Esophagus squamous epithelium (tissue), 5 donors: ENCODE measurements at places on chromosomes 3 and 15. TPM values are rescaled to one million over a fixed set of nuclear protein-coding genes. Genes with fewer than 3 reads are reported as not detected.

- no peak for DNase-seq
Observed at GRCh38 chr3:5093731-5094130, 28.4 kb upstream of the ARL8B start.

DNA sequence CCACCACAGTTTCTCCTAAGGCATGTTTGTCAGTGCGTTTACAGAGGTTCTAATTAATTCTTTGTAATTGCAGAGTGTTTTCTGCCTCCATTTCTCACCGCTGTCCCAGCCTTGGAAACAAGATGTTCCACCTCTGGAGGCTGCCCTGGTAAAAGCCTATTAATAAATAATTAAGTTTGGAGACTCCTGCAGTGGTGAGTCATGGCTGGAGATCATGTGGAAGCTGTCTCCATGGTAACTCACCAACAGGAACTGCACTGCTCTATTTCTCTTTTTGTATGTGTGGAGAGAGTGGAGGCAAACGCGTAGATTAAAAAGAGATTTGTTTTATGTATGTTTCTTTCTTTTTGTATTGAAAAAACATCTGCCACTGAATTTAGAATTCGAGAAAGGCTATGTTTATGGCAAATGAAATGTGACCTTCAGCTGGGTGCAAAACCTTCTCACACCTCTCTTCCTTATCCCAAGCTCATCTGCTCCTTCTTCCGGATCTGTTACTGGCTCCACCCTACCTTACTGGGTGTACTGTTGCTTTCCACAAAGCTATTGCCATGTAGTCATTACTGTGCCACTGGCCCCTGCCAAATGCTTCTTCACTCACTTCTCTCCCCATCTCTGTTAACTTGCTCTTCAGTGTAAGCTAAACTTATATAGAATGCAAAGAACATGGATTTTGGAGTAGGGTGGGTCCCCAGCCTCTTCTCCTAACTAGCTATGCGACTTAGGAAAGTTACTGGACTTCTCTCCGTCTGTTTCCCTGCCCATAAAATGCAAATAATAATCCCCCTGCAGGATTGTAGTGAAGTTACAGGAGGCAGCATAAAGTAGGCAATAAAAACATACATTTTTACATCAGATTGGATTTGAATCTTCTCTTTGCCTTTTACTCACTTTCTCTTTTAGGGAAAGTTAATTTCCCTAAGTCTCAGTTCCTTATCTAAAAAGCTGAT lies 778.5 kb downstream of the NTRK3 start:
- no peak for DNase-seq

Gene UBAP1L
- total RNA-seq: 1.7 TPM

GRCh38 chr15:92091155-92091734 lies 237.7 kb downstream of the SLCO3A1 start:
- DNase-seq: no peak

GRCh38 chr3:31918179-31919150 lies 62.6 kb downstream of the OSBPL10 start:
- no peak for DNase-seq

GRCh38 chr15:82062479-82063454 lies 16.9 kb upstream of the MEX3B start:
- DNase-seq: no peak

DNA sequence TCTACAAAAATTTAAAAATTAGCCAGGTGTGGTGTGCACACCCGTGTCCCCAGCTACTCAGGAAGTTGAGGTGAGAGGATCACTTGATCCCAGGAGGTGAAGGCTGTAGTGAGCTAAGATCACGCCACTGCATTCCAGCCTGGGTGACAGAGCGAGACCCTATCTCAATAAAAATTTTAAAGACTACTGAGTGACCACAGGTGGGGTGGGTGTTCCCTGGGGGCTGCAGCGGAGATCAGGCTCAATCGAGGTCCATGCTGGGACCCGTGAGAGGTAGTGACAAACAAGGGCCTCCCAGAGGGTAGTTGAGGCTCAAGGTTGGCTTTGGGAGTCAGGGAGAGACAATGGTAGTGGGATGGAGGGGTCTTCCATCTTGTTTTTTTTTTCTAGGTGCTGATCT lies 38.9 kb upstream of the LIMD1 start:
- no peak for DNase-seq
